RPMI8226 (cell line): ENCODE measurements at places on chromosomes 3 and 15.

DNA sequence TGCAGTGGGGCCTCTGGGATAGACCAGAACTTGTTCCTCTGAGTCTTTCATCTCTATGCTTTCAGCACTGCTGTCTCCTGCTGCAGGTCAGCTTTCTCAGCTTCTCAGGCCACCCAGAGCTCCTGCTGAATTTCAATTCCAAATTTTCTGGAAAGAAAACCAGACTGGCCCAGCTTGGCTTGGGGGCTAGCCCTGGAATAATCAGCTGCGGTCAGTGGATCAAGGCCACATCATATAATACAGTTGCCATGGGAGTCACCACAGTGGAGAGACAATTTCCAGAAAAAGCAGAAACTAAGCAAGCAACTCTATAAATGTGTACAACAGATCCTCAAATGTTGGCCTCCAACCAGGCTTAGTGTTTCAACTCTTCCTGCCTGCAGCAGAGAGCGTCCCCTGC, 91.1 kb upstream of the SLC24A5 start:
- no peak for DNase-seq

DNA sequence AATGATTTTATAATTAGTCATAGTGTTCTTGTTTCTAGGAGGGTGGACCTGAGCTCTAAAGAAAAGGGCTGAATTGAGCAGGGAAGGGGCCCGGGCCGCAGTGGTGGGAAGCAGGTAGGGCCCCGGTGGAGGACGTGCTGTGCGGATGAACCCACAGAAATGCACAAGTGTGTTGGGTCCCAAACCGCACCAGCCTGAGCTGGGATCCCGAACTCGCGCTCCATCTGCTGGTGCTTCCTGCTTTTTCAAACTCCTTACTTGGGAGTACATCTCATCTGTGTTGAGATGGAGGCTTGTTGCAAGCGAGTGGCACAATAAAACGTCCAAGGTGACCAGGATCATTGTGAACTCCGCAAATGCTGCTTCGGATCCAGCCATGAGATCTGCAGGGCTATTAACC, 244.8 kb upstream of the IGF1R start:
- no peak for DNase-seq

DNA sequence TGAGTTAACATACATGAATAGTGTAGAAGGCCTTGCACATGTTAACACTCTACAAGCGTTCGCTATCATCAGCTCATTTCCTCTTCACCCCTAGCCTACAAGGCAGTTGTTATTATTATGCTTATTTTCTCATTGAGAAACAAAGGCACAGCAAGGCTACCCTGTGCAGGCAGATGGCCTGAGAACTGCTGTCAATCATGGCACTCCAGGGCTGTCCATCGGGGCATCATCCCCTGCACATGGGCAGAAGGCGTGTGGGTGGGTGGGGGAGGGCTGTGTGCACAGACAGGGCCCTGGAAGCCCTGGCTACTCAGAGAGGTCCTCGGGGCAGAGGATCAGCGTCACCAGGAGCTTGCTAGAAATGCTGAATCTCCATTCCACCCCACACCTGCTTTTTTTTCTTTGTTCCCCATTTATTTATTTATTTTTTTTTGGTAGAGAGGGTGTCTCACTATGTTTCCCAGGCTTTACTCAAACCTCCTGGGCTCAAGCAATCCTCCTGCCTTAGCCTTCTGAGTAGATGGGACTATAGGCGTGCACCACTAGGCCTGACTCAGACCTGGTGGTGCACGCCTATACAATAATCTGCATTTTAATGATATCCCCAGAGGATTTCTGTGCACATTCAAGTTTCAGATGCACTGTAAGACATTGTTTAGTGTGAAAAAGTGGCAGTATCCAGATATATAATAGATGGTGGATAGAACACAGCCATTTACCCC, 9.6 kb upstream of the ZXDC start:
- DNase-seq = peak; percentile 83

GRCh38 chr3:65015711-65016110, 327.9 kb upstream of the ADAMTS9 start:
- DNase-seq = no peak

DNA sequence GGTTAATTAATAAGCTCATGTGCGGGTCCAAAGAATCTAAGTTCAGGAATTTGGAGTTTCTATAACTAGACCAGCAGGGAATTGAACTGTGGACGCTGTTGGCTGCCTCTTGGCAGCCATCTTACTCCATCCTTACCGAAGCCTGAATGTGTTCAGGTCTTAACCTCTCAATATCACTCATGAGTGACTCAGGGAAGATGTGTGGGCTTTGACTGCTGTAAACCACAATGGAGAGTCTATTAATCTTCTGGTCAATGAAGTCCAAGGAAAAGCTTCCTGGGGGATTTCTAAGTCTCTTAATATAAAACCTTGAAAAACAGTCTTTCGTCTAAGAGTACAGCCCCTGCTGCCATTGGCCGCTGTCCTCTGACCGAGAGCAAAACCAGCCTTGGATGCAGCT, 46.7 kb upstream of the OXTR start:
- no peak for DNase-seq

DNA sequence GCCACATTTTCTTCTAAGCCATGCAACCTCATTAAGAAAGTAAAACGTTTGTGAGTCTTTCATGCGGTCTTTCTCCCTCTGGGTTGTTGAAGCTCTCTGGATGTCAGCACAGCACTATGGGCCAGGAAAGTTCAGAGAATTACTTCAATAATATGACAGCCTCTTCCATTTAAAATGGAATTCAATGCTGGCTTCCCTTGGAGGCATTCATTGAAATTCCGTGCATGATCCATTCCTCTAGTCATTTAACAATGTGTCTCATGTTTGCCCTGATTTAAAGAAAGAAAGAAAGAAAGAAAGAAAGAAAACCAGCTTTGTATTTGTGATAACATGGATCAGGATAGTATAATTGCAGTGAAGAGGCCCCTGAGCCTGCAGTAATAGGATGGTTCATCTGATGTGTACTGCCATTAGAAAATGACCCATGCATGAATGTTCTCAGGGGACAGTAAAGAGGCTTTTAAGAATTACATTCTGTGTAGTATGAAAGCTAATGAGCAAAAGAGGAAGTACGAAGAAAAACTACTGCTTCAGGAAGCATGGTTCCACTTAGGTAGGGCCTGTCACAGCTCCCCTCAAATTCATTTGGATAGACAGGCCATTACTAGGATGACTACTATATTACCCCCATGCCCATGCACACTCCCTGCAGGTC, 146.0 kb downstream of the ARPP21 start:
- no peak for DNase-seq

DNA sequence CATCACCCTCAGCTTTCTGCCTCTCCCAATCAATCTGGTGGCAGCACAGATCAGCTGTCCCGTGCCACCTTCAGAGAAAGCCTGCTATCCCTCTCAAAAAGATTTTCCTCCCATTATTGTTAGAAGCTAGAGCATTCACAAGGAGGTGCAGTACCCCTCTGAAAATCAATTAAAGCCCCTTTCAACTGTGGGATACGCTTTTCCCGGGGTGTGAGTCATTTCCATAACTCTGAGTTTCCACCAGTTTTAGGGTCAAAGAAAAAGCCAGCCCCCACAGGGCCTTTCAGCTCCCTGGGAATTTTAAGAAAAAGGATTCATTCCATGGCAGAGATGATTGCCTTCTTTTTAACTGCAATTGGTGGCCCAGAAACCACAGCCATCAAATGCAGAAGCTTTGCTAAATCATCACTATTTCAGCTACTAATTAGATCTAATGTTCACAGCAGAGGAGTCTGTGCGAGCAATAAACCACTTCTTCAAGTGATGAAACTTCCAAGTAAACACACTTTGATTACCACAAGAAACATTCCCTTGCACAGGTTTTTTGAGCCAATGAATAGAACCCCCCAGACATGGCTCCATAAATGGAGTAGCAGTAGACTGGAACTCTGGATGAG, 270.0 kb upstream of the TPRG1 start:
- no peak for DNase-seq

DNA sequence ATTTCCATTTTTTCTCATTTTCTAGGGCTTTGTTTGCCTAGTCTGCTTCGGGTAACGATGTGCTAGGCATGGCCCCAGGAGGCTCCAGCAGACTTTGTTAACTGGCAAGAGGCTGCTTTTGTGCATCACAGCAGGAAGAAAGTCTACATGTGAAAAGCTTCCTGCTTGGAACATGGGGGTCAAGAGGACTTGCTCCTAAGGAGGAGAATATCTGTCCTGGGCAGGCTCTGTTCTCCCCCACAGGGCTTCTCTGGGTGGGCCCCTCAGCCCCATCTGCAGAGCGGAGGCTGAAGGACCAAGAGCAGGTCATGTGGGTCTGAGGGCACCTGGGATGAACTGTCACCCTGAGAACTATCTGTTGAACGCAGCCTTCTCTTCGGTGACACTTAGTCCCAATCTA, 94.7 kb downstream of the CCNL1 start:
- DNase-seq = no peak

GRCh38 chr15:100703032-100703578, 100.7 kb downstream of the ASB7 start:
- DNase-seq = no peak

GRCh38 chr3:120144267-120144666, 50.0 kb upstream of the GSK3B start:
- DNase-seq = no peak

GRCh38 chr15:68778876-68779275, 41.8 kb downstream of the ANP32A start:
- DNase-seq = no peak

DNA sequence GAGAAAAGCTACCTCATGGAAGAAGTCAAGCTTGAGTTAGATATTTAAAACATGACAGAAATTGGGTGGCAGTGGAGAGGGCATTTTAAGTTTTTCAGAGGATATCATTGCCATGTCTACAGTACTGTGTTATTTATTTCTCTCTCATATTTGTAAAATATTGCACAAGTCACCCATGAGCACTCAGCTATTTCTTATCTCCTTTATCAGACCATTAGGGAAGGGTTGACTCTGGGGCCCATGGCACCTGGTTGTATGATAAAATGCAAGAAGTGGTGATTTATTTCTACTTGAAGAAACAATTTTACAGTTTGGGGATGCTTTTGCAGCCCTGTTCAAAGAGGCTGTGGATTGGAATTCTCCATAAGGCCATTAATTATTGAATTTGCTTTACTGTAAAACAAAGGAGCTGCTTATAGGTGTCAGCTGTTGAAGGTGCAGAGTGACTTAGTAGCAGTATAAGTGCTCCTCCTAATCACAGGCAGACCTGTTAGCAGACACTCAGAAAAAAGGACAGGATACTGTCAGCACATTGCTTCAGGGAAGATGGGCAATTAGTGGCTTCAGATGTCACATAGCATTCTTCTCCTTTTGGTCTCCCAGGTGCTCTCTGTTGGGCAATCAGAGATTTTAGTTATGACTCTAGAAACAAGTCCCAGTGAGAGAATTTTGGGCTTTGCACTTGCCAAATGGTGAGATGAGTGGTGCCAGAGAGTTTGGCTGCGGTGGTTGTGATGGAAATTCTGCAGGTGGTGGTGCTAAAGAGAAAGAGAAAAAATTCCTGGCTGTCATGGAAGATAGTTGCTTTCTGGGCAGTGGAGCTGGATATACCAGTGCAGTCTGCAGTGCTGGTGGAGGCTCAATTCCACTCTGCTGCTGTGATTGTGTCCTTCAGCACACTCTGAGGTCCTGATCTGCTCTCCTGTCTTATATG, 129.7 kb upstream of the ROPN1 start:
- no peak for DNase-seq

DNA sequence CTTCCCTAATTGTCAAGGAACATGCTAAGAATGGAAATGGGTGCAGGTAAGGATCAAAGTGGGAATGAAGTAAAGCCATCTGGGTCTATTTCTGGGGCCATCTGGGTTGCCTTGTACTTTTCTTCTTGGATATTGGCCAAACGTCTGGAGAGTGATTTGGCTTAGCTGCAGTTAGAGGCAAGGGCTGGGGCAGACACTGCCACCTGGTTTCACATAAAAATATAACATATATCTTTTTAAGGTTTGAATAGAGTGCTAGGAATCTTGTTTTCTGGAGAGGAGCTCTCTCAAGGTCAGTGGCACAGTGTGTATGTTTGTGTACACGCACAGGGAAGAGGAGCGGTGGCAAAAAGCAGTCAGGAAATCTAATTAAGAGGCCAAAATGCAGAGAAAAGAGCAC, 24.7 kb upstream of the EOMES start:
- peak; percentile 5 for DNase-seq

DNA sequence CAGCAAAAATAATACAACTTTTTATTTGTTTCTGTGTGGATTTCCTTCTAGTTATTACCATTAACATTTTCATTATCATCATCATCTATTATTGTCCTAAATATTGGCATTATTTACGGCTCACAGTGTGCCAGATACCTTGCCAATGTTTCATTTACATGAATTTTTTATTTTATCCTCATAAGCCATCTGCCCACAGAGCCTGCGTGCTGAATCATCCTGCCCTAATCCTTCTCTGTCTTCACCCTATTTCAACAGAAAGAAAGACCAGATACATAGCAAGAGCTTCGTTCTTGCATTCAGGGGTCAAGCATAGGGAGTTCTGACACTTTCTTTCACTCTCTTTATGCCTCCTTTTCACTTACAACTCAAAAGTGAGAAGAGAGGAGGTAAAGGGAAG, 82.0 kb downstream of the KCNMB2 start:
- no peak for DNase-seq

- DNase-seq = no peak
Observed at GRCh38 chr3:14516738-14517345, 23.3 kb downstream of the GRIP2 start.

- no peak for DNase-seq
Observed at GRCh38 chr3:148642616-148643015, 55.1 kb upstream of the AGTR1 start.

GRCh38 chr15:70556779-70557178, 206.6 kb downstream of the UACA start:
- no peak for DNase-seq

GRCh38 chr3:155742349-155742965, 2.4 kb downstream of the PLCH1 start:
- DNase-seq = no peak

- no peak for DNase-seq
Observed at GRCh38 chr3:133892541-133893231, 3.0 kb downstream of the RAB6B start.

DNA sequence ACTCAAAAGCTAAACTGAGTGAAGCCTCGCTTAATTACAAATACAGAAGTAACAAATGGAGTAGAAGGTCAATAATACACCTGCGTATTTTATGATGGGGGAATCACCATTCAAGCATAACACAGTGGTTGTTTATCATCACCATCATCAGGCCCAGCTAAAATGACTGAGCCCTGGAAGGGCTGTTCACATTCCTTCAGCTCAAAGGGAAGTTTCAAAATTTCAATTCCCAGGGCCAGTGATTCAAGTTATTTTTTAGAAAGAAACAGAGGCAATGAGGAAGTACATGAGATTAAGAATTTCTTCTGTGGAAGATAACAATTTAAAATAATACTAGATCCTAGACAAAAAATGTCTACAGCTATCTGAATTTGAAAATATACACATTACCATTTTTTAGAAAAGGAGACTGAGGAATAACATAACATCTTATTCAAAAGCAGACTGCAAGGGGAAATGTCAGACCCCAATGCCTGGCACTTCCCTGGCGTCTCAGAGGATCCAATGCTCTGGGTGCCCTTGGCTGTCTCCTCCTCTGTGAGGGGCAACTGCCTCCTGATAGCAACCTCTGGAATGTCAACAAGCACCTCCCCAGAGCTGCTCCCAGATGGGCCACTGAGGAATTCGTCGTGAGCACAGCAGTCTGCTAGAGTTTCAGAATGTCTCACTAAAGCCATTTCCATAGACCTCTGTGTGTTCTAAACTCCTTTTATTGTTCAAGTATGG, 22.8 kb downstream of the EHD4 start:
- no peak for DNase-seq
